ENCODE measurements at places on chromosomes 7 and 10.

DNA sequence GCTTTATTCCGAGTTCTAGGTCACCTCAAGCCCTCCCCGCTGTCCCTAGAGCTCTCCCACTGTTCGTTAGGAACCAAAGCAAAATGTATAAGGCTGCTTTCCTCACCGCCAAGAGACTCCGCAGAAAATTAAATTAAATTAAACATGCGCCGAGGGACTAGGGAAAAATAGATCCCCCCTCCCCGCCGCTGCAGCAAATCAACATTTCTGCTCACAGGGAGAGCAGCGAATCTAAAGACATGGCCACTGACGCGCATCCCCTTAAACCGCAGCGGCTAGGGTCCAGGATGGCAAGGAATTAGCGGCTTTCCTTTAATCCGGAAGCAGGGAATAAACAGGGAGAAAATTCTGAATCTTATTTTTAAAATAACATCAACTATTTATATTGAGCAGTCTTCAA lies 7.6 kb downstream of the SP8 start:
- no peak for DNase-seq

GRCh38 chr10:60041489-60042133 lies 135.3 kb upstream of the CCDC6 start:
- no peak for DNase-seq

GRCh38 chr10:123379156-123379555 lies 225.0 kb downstream of the BUB3 start:
- DNase-seq: no peak

DNA sequence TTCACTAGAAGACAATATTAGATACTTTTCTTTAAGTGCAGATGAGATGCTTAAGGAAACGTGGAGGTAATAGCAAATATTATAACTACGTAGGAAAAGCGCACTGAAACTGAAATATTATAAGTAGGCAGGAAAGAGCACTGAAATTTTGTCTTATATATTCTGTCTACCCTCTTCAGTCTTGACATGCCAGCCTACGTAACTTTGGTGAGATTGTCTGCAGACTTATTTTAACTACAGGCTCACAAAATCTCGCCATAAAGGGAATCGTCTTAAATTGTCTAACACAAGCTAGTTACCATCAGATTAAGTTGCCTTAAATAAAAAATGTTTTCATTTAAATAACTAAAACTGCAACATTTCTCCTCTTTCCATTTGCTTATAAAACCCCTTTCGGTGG lies 280.1 kb upstream of the PTER start:
- no peak for DNase-seq

DNA sequence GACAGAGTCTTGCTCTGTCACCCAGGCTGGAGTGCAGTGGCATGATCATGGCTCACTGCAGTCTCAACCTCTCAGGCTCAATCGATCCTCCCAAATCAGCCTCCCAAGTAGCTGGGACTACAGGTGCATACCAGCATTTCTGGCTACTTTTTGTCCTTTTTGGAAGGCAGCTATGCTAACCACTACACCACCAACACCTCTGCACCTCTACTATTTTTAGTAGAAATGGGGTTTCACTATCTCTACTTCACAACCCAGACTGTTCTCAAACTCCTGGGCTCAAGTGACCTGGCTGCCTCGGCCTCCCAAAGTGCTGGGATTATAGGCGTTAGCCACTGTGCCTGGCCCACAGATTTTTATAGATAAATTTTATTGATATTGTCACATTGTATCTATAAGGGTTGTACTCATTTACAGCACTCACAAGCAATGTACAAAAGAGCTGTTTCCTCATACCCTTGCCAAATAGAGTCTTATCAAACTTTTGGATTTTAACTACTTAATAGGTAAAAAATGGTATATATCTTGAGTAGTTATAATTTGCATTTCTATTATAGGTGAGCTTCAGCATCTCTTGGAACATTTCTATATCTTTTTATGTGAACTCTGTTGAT lies 23.7 kb downstream of the PRR15 start:
- no peak for DNase-seq

DNA sequence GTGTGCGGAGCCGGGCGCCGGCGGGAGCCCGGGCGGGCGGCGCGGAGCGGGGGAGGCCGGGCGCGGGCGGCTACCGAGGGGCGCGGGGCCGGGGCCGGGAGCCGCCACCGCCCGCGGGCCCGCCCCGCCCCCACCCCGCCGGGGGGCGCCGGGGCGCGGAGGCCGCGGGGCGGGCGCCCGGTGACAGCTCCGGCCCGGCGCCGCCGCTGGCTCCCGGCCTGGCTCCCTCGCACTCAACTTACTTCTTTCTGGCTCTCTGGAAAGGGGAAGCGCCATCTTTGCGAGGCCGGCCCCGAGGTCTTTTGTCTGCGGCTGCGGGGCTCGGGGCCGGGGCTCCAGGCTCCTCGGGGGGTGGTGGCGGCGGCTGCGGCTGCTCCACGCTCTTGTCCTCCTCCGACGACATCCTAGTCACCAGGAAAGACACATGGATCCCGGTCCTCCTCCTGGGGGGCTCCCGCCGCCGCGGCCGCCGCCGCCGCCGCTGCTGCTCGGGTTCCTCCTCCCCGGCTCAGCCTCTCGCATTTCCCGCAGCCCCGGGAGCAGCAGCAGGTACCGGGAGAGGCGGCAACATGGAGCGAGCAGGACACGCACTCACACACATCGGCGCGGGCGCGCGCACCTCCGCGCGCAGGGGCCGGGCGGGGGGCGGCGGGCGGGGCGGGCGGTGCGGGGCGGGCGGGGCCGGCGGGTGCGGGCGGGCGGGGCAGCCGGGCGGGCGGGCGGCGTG lies at the start of gene KMT2C:
Gene KMT2C (minus strand): TSS at position 620 of the 727 bp plus-strand sequence. CDS start 217 bp downstream, at position 403.
- DNase-seq: no peak

GRCh38 chr7:129367700-129368388 lies 66.4 kb upstream of the STRIP2 start:
- peak; percentile 67 for DNase-seq

DNA sequence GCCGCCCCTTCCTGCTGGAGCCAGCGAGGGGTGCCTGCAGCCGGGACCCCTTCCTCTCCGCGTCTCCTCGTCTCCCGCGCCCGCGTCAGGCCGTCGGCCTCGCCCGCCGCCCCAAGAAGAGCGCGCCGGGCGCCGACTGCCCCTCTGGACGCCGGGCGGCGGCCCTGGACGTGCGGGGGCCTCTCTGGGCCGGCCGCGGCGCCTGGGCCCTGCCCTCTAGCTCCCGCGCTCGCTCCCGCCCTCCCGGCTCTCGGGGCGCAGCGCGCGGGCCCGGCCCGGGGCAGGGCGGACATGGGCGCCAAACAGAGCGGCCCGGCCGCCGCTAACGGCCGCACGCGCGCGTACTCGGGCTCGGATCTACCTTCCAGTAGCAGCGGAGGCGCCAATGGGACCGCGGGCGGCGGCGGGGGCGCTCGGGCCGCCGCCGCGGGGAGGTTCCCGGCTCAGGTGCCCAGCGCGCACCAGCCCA lies 704 bp downstream of the ZNRF2 start:
- DNase-seq: no peak

DNA sequence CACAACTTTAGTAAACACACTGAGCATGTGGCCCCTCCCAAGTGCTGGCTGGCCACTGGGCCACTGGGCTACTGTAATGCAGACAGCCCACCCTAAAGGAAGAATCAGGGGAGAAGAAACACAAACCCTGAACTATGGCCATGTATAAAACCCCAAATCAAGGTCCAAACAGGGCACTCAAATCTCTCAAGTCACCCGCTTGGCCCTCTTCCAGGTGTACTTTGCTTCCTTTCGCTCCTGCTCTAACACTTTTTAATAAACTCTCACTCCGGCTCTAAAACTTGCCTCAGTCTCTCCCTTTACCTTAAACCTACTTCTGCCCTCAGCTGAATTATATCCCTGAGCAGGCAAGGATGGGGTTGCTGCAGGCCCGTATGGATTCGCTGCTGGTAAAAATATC lies 72.6 kb downstream of the TPK1 start:
- DNase-seq: no peak

DNA sequence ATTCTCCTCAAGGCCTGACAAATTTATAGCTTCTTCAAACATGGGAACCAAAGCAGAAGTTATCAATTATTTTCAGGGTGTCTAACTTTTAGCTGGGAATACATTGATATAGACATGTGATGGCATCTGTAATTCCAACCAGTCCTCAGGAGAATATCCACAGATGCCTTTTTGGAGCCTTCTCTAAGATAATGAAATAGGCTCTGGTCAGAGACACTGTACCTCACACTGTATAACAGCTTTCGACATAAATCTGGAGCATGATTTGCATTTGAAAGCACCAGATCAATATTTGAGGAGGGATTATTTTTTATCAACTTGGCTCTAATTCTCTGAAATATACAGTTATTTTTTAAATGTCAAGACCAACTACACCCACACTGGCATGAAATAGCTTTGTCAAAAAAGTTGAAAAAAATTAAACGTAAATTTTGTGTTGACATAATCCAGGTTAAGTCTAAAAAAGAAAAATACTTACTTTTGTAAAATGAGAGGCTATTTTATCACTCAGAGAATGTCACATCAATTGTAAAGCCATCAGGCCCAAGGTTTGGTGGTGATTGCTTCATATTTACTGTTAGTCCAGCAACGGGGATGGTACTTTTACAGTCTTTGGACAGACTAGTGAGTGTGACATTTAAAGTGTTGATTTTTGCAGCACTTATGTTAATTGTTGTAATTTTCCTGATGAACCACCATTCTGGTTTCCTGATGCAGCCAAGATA lies 177.0 kb upstream of the SP8 start:
- DNase-seq: peak; percentile 63

DNA sequence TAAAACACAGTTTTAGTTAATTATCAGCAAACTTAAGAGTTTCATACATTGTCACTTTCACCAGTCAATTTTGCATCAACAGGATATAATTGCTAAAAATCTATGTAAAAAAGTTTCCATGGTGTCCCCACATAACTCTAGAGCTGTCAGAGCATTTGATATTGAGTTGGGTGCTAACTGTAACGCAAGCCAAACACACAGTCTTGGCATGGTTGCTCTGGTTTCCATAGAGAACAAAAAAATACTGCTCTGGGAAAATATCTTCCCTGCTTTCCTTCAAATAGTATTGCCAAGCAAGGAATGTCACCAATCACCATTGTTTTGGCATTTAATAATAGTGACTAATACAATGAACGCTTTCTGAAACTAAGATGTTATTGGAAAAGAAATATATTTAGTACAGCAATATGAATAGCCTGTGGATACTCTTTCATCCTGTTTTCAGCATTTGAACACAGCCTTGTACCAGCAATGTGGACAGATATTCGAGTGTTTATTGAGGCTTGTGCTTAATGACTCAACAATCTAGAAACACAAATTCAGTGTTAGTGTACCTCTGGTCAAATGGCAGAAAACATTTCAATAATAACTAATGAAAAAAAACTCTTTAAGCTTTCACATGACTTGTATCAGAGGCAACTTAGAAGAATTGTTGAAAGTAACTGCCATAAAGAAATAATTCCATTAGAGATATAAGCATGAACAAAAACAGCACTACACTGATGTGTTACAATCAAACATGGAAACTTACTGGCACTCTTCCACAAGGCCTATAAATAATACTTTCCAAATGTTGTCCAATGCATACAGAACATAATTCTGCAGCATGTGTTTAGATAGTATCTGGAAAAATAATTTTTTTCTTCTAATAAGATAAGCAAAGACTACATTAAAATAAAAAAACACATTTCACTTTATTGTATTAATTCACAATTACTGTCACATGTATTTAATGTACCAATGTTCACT lies 1469.5 kb upstream of the CELF2 start:
- no peak for DNase-seq

DNA sequence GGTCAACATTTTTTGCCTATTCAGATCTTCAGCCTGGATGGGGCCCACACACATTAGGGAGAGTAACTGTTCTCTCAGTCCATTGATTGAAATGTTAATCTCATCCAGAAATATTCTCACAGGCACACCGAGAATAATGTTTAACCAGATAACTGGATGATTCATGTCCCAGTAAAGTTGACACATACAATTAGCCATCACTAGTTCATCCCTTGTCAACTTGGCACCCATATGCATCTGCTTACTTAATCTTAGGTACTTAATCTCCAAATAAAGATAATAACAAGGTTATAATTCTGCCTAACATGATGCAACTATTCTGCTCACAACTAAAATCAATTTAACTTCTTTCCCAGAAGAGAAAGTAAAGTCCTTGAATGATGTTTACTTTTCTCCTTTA lies 502.6 kb downstream of the ADRA2A start:
- DNase-seq: no peak

DNA sequence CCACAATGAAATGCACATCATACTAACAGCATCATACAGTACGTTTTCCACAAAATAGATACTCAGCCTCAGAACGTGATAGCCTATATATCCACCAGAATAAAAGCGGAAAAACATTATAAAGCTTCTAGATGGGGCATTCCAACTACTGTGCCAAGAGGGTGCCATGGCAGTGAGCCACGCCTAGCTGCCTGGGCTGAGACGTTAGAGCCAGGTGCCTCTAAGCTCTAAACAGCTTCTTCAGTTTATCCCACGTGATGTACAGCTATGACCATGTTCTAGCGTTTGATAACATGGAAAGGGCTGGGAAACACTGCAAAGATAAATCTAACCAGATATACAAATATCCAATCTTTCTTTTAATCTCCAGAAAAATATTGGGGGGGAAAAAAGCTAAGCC lies 17.8 kb downstream of the USP6NL start:
- no peak for DNase-seq

DNA sequence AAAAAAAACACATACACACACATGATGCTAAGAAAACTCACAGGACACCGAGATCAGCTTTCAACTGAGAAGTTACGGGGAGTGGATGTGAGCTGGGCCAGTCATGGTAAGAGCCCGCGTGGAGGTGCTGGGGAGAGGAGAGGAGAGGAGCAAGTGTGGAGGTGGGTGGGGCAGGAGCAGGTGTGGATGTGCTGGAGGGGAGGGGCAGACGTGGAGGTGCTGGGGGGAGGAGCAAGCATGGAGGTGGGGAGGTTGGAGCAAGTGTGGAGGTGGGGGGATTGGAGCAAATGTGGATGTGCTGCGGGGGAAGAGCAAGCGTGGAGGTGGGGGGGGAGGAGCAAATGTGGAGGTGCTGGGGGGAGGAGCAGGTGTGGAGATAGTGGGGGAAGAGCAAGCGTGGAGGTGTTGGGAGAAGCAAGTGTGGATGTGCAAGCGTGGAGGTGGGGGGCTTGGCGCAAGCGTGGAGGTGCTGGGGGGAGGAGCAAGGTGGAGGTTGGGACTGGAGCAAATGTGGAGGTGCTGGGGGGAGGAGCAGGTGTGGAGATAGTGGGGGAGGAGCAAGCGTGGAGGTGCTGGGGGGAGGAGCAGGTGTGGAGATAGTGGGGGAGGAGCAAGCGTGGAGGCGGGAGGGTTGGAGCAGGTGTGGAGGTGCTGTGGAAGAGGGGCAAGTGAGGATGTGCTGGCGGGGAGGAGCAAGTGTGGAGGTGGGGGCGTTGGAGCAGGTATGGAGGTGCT lies 24.5 kb upstream of the NCAPG2 start:
- no peak for DNase-seq

All from NCI-H748 treated with DMSO at 0.1 percent for 48 hours (cell line).